ENCODE measurements at places on chromosomes 12 and 14. TPM values are rescaled to one million over a fixed set of nuclear protein-coding genes. Genes with fewer than 3 reads are reported as not detected.
A peak's percentile ranks its signal among the peaks of the same experiment; 100 is the strongest.

DNA sequence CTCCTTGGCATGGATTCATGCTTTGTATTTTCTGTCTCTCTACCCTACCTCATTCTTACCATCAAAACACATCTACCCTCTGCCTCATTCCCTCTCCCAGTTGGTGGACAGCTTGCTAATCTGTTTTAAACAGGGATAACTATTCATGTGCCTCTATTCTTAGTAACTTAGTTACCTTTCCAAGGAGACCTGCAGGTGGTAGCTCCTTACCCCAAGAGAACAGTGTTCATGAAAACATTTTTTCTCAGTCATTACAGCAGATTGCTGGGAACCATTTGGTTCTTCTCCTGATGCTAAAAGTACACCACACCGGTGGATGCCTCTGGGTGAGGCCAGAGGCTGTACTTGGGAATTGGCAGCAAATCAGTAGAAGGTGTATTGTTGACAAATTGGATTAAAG is 73.0 kb downstream of the CMKLR1 start:
- no peaks in the 10 kb centered on the region for H3K27me3 ChIP-seq
- H3K4me1 ChIP-seq = no peaks in the 10 kb centered on the region
- no peak for DNase-seq
- no peak overlapping the region for H3K4me3 ChIP-seq
- H3K27ac ChIP-seq = no peak overlapping the region
- H3K36me3 ChIP-seq = no peaks in the 10 kb centered on the region

DNA sequence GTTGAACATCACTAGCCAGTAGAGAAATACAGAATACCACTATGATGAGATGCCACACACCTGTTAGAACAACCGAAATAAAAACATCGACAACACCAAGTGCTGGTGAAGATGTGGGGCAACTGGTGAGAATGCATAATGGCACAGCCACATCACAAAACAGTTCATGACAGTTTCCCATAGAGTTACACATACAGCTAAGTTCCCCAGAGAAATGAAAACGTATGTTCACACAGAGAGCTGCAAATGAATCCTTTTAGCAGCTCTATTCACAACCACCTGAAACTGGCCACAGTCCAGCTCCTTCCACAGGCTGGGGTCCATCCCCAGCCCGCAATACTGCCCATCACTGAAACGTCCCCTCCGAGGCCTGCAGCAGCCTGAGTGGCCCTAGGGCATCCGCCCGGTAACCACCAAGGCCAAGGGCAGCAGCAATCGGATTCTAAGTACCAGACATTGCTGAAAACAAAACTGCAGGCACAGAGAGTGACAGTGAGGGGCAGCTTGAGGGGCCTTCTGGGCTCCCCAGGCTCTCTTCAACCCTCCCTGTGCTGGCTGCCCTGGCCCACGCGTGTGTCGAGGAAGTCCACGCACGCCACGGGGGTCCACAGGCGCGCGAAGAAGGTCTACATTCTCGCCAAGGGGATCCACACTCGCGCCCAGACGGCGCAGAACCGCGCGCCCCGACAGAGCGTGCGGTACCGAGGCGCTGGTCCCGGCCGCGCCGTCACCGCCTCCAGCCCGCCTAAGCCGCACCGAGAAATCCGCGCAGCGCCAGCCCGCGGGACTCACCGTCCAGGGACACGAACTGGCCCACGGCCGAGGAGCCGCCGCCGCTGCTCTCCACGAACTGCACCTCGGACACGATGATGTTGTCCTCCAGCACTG is 903 bp downstream of the BRF1 start:
- H3K36me3 ChIP-seq = no peaks in the 10 kb centered on the region
- H3K27ac ChIP-seq = peak overlapping the region; percentile 76
- no peaks in the 10 kb centered on the region for H3K27me3 ChIP-seq
- DNase-seq = peak; percentile 91
- peaks cover 4% of the 10 kb centered on the region for H3K4me1 ChIP-seq

The KCNK10 gene
- under 0.01 TPM for total RNA-seq

DNA sequence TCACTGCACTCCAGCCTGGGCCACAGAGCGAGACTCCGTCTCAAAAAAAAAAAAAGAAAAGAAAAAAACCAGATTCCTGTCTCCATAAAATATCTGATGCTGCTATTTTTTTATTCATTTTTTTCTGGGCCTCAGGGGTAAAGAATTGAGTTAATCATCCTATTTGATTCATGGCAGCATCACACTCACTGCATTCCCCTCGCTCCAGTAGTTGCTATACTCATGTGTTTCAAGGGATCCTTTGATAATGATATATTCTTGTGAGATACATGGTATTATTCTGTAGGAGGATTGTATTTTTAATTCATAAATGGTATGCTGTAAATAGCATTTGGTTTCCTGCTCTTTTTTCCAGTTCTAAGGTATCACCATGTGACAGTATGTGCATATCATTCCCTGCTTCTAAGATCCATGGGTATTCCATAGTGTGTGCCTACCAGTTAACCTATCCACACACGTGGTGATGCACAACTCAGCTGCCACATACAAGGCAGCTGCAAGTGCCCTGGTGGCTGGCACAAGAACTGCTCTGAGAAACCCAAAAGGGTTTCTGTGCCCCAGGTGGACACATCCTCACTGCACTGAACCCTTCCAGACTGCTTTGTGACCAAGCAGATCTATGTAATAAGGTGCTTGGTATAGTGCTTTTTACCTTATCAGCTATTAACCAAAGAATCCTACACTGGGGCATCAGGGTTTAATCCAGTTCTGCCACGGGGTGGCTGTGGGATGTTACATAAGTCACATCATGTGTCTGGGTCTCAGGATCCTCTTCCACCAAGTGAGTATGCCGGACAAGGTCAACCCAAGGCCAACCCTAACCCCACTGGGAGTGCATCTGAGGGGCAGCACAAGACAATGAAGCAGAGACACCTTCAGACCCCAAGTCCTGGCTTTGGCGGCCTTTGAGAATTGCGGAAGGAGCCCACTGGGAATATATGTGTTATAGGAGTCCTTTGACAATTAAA is 74.6 kb downstream of the ZFP36L1 start:
- peak overlapping the region; percentile 9 for H3K27ac ChIP-seq
- no peaks in the 10 kb centered on the region for H3K36me3 ChIP-seq
- peak; percentile 75 for DNase-seq
- H3K4me1 ChIP-seq = peaks cover 5% of the 10 kb centered on the region
- no peaks in the 10 kb centered on the region for H3K27me3 ChIP-seq
- H3K4me3 ChIP-seq = no peak overlapping the region

The RAD9B gene
- 0.59 TPM for total RNA-seq

Measured in osteoblast (primary cell).